Activated T-helper 1 cell treated with Interleukin-2 at 50 U/mL for 16 hours (primary cell): ENCODE measurements at places on chromosomes 4 and X.

DNA sequence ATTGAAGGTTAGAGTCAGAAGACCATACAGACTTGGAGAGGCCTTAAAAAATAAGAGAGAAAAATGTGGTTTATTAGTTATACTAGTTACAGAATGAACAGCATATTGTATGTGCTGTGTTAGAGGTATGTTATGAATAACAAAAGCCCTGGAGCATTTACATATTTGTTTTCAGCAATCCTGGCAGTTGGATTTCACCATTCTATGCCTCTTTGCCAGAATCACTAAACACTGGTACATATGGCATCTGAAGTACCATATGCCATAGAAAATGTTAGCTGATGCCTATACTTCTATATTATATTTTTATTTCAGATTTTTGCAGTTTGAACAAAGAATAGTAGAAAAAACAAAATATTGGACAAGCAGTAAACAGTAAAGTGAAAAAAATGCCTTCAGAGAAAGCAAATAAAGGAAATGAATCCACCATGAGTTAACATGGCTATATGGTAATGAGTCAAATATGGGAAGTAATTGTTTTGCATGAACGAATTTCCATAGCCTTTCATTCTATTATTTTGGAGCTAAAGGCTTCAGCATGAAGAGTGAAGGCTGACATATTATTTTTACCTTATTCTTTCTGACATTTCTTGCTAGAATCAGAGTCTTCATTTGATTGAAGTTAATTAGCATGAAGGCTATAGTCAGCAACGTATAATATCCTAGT is 41.9 kb upstream of the PRDM8 start:
- DNase-seq: no peak

DNA sequence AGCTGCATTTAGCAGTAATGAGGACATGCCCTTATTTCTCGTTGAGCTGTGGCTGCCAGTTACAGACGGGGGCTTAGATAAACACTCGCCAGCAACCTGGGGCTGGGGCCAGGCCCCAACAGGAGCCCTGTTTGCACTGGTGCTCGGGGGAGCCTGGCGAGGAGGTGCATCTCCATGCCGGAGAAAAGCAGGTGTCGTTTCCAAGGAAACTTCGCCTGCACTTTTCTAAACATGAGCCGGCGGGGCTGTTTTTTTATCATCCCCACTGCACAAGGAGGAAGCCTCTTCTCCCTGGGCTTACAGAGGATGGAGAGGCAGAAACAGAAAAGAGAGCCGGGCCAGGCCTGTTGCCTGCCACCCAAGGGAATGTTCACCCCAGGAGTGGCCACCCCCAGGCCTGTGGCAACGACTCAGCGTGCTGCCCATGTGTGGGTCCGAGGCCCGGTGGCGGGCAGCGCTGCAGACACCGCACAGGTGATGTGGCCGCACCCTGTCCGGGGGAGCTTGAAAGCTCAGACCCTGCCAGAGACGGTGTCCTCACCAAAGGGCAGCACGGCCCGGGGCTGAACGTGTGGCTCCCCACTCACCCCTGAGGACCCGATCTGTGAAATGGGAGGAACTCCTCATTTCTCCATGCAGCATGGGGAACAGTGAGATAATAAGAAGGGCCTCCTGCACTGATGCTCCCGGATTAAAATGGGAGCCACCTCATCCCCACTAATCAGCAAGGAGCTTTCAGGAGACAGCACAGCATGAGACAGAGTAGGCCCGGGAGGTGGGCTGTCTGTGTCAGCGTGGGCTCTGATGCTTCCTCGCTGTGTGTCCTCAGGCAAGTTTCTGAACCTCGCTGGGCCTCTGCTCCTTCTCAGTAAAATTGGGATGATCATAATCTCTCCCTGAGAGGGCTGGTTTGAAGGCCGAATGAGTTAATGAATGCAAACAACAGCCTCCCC is 33.8 kb upstream of the ADRA2C start:
- no peak for DNase-seq

DNA sequence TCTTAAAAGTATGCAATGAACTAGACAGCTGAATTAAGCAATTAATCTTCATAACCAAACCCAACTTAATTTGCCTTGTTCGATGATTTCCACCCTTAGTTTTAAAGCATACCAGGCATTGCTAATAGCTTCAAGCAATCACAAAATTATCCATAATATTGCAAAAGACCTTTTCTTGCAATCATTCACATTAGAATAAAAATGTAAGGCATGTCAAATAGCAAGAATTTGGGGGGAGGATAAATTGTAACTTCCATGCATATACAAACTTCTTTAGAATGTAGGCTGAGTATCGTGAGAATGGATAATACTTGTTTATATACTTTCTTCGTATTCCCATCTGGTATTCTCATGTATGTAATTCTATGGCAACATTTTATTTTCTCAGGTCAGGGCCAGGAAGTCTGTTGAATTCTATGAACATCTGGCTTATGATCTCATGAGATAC is 28.7 kb upstream of the BMP2K start:
- no peak for DNase-seq

- no peak for DNase-seq
These were observed 448.3 kb upstream of the ZFP42 start for GRCh38 chr4:187547316-187547715.

DNA sequence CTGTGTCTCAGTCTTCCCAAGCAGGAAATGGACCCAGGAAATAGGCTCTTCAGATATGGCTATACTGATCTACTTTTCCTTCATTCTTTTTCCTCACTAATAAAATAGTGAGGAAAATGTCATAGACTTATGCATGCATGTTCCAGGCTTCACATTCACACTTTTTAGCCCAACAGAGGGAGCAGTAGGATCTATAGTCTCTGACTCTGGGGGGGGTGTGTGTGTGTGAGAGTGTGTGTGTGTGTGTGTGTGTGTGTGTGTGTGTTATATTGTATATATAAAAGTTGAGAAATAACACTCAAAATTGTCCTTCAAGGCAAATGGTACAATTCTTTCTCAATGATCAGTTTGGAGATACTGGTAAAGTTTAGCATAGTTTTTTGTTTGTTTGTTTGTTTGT is 297.2 kb upstream of the GALNT7 start:
- DNase-seq: no peak

DNA sequence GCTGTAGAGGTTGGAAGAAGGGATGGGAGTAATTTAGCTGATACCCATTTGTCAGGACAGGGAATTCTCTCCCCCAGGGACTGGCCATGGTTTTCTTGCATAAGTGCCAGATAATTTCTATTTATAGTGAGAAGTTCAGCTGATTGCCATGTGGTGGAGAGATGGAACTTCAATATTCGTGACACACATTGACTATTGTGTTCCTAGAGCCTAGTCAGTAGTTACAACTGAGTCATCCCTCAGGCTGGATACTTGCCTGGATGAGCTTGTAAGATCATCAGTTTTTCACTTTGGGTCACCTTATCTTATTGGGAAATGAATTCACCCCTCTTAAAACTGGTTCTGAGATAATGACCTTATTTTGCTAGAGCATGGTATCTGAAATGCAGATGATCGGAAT is 32.2 kb downstream of the CFAP299 start:
- DNase-seq: no peak

DNA sequence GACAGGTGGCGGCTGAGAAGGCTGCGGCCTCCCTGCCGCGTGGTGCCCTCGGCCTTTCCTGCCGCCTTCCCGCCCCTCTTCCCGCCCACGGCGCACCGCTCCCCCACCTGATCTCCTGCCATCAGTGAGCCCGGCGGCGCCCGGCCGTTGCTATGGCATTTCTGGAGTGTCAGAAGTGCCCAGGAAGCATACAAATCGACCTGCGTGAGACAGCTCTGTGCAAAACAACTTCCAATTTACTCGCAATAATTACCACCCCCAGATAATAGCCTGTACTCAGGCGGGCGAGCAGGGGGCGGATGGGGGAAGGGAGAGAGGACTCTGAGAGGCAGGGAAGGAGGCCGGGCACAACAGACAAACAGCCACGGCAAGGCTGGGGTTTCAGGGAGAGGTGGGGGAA is 16.6 kb upstream of the ERCC6L start:
- DNase-seq: no peak

GRCh38 chr4:47213106-47213505 is 181.7 kb downstream of the GABRB1 start:
- no peak for DNase-seq
